NCI-H446 treated with DMSO at 0.1 percent for 48 hours (cell line): ENCODE measurements at places on chromosomes 2 and 18.

DNA sequence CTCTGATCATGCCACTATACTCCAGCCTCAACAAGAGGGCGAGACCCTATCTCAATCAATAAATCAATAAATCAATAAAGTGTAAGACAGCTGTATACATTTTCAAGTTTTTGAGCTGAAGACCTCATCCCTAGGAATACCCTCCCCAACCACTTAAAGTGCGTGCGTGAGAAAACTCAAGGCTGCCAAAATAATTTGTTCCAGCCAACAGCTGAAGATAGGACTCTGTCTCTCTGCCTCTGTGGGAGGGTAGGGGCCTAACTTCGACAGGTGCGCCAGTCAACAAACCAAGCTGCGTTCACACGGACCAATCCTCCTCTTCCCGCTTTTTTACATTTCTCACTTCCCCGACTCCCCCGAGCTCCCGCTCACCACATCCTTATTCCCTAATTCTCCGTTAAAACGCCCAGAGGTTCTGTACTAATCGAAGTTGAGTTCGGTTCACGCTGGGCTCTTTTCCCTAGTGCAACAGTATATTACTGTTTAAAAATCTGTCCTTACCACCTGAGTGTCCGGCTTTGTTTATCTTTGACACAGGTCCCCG, 618 bp downstream of the POLR2D start:
- DNase-seq, result no peak

- DNase-seq, result no peak
Observed at GRCh38 chr18:76979111-76979751, 153.4 kb downstream of the MBP start.

- no peak for DNase-seq
Observed at GRCh38 chr2:153394686-153395085, 83.9 kb downstream of the RPRM start.

- no peak for DNase-seq
Observed at GRCh38 chr2:221060376-221060775, 511.7 kb downstream of the EPHA4 start.

DNA sequence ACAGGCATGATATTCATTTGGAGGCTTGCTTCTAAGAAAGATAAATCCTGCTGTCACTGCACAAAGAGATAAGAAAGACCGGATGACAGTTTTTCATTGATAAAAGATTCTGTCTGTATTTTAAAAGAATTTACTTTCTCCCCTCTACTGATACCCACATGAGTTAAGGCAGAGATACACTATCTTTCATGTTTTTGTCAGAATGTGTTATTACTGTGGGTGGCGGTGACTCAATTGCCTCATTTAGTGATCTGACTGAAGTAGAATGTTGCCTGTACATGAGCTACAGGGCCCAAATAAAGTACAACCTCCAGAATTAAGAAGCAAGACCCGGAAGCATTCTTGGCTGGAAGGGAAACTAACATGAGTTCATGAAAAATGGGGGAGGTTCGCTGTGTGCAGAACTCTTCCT, 480.0 kb downstream of the SLC4A3 start:
- no peak for DNase-seq

DNA sequence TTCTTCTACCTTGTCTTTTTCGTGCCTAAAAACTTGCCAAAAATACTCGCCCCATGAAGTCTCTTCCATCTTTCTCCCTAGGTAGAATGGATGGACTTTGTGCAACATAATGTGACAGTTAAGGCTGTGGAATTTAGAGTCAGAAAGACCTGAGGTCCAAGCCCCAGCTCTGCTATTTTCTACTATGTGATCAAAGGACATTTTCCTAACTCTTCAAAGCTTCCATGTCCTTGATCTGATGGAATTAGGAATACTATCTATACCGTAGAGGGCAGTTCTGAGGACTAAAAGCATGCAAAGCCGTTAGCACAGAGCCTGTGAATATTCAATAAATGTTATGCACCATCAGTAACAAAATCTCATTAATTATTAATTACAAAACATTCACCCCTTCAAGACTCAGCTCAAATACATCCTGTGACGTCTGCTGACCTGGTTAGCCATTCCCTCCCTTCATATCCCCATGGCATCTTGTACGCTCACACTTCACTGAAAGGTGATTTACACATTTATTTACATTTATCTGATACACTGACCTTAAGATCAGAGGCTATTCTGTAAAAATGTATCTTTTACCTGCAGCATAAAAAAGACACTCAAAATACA, 15.1 kb downstream of the IWS1 start:
- no peak for DNase-seq

- no peak for DNase-seq
Observed at GRCh38 chr2:47386551-47386950, 16.4 kb upstream of the MSH2 start.

- DNase-seq, result no peak
Observed at GRCh38 chr2:159072795-159073194, 104.4 kb downstream of the TANC1 start.

GRCh38 chr2:196415384-196415783, 224.1 kb upstream of the CCDC150 start:
- DNase-seq, result no peak

- DNase-seq, result no peak
Observed at GRCh38 chr18:75533950-75534349, 106.4 kb upstream of the SMIM21 start.

DNA sequence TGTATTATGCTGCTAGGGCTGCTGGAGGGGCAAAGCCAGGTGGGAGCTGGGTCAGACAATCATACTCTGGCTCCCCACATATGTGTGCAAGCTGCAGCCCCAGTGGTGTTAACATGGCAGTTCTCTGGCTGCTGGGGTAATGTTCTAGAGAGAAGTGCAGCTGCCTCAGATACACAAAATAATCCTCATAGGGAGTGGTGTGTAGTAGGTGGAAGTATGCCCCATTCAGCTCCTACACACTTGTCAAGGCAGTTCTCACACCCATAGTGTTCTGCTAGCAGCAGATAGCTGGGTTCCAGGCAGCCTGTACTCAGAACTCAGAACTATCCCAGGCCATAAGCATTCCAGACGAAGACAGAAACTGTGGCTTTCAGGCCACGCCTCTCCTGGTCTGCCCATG, 87.9 kb upstream of the NT5C1B start:
- no peak for DNase-seq

- DNase-seq, result no peak
Observed at GRCh38 chr2:231920366-231920765, 5.8 kb downstream of the NPPC start.

GRCh38 chr2:227891673-227892072, 20.2 kb downstream of the DAW1 start:
- DNase-seq, result no peak

DNA sequence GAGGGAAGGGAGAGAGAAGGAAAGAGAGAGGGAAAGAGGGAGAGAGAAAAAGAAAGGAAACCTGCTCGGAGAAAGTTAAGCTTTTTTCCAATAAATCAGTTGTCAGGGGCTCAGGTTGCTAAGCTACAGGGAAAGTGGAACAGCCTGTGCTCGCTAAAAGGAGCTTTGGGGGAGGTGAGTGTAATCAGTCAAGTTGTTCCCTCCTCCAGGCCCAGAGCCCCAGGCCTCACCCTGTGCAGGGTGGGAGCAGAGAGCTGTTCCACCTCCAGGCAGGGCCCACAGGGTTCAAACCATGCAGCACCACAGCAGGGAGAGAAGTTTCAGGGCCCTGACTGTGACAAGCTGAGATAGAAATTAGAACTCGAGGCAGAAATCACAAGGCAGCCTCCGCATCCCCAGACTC, 56.4 kb upstream of the PPP1CB start:
- DNase-seq, result no peak

GRCh38 chr2:99644419-99644787, 154.6 kb upstream of the REV1 start:
- peak; percentile 79 for DNase-seq

- no peak for DNase-seq
Observed at GRCh38 chr2:148529745-148530144, 114.8 kb upstream of the EPC2 start.

- peak; percentile 38 for DNase-seq
Observed at GRCh38 chr2:207474863-207475485, 54.8 kb upstream of the CREB1 start.

- DNase-seq, result no peak
Observed at GRCh38 chr2:167293172-167293781, 405.0 kb downstream of the XIRP2 start.

DNA sequence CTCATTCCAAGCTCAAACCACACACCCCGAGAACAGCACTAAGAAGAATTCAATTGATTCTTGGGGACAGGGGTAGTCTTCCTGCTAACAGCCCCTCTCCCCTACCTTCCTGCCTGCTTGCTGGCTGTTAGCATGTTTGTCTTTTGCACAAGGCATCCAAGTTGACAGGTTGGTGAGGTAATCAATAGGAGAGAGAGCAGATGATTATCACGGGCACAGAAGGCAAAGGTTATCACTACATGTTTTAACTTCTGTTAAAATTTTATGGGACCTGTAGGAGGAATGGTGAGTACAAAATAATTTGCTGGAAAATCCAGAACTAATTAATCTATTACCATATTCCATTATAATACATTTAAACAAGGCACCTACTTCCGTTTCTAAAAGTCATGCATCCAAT, 442.1 kb upstream of the TCF4 start:
- DNase-seq, result no peak

DNA sequence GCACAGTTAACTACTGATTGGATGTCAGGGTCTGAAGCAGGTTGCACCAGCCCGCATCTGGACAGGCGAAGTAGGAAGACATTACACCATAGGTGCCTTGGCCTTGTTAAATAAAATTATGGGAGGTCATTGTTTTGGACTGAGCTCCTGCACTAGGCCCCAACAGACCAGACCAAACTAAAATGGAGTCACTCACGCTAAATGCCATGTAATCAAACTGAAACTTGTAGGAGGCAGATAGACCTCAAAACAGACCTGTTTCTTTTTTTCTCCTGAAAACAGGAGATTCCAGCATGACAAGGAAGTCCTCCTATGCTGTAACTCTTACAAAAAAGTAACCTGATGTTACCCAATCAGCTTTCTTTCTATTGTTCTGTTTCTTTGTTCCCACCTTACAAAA, 15.5 kb upstream of the NFU1 start:
- no peak for DNase-seq

GRCh38 chr2:159446817-159447216, 160.3 kb upstream of the WDSUB1 start:
- DNase-seq, result no peak

- DNase-seq, result no peak
Observed at GRCh38 chr2:211144078-211144477, 587.7 kb downstream of the CPS1 start.

- DNase-seq, result no peak
Observed at GRCh38 chr2:143001501-143001900, 124.0 kb downstream of the KYNU start.

DNA sequence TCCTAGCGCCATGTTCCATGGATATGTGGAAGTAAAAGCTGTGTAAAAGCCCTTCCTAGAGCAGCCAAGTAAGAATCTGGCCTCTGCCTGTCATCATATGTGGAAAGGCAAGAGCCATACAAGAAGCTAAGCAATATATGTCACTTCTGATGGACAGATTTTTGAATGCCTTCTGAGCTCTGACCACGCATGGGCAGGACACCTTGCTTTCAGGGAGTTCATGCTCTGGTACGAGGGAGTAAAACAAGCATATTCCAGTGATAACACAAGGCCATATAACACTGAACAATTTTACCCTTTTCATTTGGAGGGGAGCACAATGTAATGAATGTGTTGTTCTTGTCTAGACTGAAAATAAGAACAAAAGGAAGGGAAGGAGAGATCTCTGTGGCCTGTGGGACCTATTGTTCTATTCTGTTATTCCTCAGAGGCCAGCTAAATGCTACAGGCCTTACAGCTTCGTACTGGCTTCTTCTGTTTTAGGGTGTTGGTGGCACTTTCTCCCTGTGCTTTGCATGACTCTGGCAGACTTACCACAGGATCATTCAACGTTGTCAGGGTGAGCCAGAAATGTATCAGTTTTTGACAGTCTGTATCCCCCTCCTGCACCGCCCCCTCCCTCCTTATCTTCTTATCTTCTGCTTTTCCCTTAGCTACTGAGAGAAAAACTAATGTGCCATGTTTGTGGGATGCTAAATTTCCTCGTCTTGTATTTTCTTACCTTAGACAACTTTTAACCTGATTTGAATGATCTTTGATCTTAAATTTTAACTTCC, 99.5 kb downstream of the MAP4K4 start:
- DNase-seq, result no peak

DNA sequence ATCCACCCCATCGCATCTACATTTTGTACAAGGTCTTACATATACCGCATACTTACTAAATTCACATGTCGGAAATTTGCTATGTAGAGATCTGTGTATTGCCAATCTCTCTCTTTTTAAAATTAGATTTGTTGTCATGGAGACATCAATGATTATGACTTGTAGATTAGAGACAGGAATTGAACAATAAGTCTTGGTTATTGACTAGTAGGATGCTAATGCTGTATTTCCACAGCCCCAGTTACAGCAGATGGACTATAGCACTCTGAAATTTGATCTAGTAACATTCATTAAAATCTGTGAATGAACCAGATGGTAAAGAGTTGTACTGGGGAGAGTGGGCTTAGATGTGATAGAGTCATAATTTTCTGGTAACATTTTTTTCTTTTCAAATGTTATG, 805.7 kb downstream of the SLC4A3 start:
- peak; percentile 39 for DNase-seq

GRCh38 chr18:34709104-34709503, 994 bp upstream of the DTNA start:
- no peak for DNase-seq

DNA sequence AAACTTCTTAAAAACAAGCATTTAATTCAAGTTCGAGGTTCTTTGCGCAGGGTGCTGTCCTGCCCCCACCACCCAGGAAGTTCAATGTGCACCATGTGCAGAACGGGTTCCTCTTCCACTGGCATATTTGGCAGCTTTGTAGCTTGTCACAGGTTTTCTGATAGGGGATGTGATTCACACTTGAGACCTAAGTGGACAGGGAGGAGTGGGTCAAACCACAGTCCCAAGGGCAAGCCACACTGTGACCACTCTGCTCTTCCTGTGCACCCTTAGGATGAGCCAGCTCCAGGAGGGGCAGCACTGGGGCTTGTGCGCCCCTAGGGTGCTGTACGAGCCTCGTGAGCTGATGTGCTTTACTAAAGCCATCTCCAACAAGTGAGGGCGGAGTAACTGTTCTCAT, 82.5 kb downstream of the TGFA start:
- DNase-seq, result no peak

GRCh38 chr2:1527153-1527992, 114.1 kb downstream of the TPO start:
- no peak for DNase-seq

DNA sequence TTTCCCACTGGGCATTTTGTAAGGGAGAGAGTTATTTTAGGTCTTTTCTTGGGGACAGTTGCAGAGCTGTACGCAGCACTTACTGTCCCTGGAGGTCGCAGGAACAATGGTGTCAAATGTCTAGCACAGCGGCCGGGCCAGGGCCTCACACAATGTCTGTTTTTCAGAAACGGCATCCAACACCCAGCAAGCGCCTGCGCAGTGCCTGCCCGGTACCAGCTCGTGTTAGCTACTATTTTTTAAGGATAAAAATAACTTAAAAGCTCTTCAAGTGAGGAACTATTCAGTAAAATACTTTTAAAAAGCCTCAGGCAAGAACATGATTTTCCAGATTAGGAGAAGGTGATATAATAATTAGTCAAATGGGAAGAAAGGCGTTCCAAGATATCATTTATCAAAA, 90.0 kb downstream of the MBP start:
- DNase-seq, result no peak

GRCh38 chr2:128736689-128737545, 418.2 kb upstream of the HS6ST1 start:
- DNase-seq, result no peak
